Cardiac muscle cell (in vitro differentiated cells and primary cell): ENCODE measurements at places on chromosomes 3 and 15. TPM values are rescaled to one million over a fixed set of nuclear protein-coding genes. Genes with fewer than 3 reads are reported as not detected.

GRCh38 chr3:13708871-13709595 is 160.1 kb downstream of the FBLN2 start:
- DNase-seq, result no peak

CNBP gene
- 285 and 377 TPM in 2 replicates for total RNA-seq

DNA sequence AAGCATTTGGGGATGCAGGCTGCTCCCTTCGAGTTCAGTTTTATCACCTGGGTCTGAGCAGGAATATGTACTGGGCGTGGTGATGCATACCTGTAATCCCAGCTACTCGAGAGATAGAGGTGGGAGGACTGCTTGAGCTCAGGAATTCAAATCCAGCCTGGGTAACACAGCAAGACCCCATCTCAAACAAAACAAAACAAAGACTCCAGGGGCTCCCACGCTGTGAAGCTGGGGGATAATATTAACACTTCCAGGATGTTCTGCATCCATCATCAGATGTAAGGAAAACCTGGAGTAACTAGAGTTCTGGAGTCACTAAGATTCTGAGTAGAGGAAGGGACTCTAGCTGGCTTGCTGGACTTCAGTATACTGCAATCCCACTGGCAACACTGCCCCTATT is 40.6 kb downstream of the LYZL4 start:
- no peak for DNase-seq

DNA sequence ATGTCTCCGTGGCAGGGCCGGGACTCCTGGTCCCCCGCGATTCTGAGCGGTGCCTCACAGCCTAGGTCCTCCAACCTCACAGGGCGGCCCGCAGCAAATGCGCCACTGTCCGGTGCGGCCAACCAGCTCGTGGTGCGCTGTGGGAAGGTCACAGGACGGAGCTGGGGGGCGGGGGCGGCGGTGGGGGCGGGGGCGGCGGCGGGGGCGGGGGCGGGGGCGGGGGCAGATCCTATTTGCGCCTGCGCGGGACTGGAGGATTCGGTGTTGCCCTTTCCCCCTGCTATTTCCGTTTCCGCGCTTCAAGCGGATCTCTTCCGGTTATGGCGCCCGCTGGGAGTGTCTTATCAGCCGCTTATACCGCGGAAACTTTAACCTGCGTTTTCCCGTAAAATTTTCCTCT is 106.7 kb upstream of the SNRPN start:
- DNase-seq, result peak; percentile 69

SI gene
- not detected in 2 replicates for total RNA-seq

GRCh38 chr3:20657560-20657959 is 471.6 kb upstream of the SGO1 start:
- no peak for DNase-seq

GRCh38 chr3:13561967-13562366 is 13.0 kb downstream of the FBLN2 start:
- no peak for DNase-seq

GRCh38 chr3:139388821-139389551 is 461 bp downstream of the COPB2 start:
- DNase-seq, result no peak

SERPINI1 gene
- total RNA-seq, result 23.9 and 33.5 TPM in 2 replicates

GRCh38 chr3:52798978-52799476 is 4.4 kb downstream of the ITIH3 start:
- DNase-seq, result peak; percentile 9

DNA sequence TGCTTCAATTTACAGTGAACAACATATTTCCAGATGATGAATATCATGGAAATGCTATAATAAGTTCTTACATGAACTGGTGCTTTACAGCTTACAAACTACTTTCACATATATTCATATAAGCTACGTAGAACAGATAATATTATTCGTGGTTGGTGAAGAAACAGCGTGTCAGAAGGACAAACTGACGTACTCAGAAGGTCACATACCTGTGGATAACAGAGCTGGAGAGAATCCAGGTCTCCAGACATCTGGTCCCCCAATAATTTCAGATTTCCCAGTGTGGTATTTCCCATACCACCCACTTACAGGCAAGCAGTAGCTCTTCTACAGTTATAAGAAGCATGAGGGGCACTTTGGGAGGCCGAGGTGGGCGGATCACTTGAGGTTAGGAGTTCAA is 156.6 kb downstream of the PLD1 start:
- DNase-seq, result no peak
